ENCODE measurements at places on chromosomes 3 and 15.

DNA sequence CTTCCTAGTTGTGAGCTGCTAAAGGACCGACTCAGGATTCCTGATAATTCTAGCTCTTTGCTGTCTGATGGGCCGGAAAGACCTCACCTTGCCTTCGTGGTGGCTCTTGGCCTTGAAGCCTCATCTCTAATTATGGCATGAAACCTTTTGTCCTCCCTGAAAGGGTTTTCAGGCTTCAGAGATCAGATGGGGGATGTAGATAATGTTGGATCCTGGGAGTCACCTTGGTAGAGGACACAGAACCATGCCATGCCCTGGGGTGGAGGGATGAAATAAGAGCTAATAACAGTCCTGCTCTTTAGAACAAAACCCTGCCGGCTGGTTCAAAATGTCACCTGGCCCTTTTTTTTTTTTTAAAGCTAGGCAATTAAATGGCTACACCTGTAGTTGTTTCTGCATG is 50.8 kb upstream of the SYN2 start:
- no peak for DNase-seq

DNA sequence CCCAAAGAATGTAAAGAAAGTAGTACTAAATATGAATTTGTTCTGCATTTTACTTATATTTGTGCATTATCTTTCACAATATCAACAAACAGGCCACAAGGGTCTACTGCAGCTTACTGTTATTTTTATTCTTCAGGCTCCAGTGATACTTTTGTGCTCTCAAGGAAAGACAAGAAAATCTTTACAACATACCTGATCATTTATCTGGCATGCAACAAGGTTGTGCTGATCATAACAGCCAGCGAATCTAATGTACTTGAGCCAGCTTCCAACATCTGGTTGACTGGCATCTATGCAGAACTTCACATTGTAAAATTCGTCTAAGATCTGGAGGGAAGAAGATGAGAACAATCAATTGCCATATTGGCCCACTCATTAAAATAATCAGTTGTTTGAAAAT is 520.0 kb downstream of the MECOM start:
- DNase-seq = no peak

- DNase-seq = no peak
These were observed 2.2 kb downstream of the P2RY14 start for GRCh38 chr3:151276038-151276686.

DNA sequence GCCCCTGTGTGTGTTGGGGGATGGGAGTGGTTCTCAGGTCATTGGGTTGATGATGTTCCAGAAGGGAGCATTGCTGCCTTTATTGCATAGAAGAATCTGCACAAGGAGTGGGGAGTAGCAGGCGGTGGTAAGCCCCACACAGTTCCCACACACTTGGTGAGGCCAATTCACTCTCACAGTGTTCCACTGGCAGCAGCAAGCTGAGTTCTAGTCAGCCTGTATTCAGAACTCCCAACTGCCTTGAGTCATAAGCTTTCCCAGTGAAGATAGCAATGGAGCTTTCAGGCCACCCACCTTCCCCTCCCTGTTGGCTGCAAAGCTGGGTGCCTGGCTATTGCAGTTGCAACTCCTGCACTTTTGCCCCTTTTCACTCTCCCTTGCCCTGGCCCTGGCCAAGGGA is 181.1 kb upstream of the RBMS3 start:
- DNase-seq = no peak

GRCh38 chr3:17238023-17238422 is 353.3 kb downstream of the PLCL2 start:
- no peak for DNase-seq

GRCh38 chr3:57942872-57943283 is 65.3 kb upstream of the FLNB start:
- no peak for DNase-seq

- DNase-seq = no peak
These were observed 185.2 kb downstream of the FOXP1 start for GRCh38 chr3:71398157-71398836.
